ENCODE measurements at places on chromosomes 11 and 22.

DNA sequence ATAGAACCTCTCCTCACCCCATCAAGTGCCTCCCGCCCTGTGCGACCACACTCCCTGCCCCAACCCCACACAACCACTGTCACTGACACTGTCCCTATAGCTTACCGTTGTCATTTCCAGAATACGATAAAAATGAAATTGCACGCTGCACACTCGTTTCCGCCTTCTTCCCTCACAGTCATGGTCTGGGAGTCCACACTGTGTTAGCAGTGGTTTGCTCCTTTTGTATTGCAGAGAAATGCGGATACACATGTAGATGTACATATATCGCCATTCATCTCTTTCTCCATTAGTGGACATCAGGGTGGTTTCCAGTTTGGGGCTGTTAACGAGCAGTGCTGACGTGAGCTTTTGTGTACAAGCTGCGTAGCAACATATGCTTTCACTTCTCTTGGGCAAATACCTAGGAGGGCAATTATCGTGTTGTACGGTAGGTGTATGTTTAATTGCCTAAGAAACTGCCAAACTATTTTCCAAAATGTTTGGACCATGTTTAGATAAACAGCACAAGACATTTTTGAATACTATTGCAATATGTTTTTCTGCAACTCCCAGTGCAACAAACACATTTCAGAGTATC is 59.2 kb upstream of the CD5 start:
- DNase-seq = peak; percentile 65

DNA sequence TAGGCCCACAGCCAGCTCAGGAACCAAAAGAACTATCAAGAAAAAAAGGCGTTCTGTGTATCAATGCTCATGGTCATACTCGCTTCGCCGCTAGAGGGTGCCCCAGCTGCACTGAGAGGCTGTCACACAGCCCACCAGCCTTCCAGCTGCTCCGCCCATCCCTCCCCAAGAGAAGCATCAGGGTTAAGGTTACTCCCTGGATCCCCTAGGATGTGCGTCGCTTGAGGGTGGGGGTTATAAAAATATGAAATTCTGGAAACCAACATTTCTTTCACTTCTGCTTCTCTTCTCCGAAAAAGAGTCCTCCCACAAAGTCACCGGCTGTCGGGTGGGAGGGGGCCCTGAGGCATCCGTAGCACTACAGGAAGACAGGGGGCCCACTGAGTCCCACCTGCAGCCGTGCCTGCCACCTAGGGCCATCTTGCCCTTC is 1.7 kb downstream of the CBX6 start:
- peak; percentile 55 for DNase-seq

- DNase-seq = no peak
Measured at GRCh38 chr11:101407324-101407723, 176.5 kb downstream of the TRPC6 start.

GRCh38 chr11:13535819-13536218 is 40.0 kb upstream of the PTH start:
- DNase-seq = no peak
